ENCODE measurements at places on chromosomes 6 and 20.
A peak's percentile ranks its signal among the peaks of the same experiment; 100 is the strongest.

GRCh38 chr6:65719101-65719500 lies 12.1 kb upstream of the EYS start:
- DNase-seq: no peak

- no peak for DNase-seq
Observed at GRCh38 chr20:60694763-60695162, 557.3 kb upstream of the CDH4 start.

DNA sequence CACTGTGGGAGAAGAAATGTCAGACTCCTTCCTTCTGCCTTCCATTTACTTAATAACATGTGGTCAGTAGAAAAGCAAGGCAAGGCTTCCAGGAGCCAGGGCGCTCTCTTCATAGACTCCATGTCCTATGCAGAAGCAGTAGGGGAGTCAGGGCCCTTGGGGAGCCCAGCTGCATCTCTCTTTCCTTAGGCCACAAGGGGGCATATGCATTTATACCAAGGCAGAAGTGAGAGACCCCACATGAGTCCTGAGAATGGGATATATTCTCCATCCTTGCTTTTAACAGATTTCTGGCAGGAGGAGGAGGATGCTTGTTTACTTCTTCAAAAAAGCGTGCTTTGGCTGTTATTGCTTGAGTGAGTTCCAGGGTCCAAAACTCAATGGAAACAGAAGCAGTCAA lies 198.5 kb downstream of the HIVEP2 start:
- no peak for DNase-seq

- no peak for DNase-seq
Observed at GRCh38 chr20:15637546-15637945, 935.7 kb downstream of the KIF16B start.

DNA sequence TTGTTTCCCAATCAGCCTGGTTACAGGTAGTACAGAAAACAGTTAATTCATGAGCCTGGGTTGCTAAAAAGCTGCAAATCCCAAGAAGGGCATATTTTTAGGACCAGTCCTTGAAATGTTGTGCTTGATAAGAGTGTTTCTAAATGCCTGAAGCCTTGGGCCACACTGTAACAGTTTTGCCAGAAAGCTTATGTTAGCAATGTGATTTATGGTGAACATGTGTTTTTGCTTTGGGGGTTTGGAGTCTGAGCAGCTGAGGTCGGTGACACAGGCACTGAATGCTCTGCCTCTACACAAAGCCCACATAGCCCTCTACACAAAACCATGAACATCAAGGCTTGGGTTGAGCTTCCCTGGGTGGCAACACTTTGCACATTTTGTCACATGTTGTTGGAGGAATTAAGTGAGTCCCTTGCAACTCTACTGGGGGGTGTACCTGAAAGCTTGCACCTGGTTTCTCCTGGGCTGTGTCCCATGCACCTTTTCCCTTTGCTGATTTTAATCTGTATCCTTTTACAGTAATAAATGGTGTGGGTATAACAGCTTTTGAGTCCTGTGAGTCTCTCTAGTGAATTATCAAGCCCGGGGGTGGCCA lies 22.2 kb downstream of the AHI1 start:
- DNase-seq: no peak

DNA sequence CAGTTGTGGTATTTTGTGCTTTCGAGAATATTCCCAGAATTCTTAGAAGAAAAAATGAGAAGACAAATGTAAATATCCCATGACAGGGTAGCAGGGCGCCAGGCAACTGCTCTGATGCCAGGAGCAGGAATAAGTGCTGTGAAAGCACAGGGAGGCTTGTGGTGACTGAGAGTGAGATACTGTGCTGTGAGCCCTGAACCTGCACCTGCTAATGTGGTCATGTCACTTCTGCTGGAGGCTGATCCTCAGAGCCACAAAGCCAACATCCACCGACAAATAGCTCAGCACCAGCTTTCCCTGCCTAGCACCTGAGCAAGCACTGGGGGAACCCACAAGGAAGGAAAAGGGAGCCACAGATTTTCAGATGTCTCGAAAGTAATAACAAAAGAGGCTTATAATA lies 368.6 kb upstream of the CDH4 start:
- DNase-seq: no peak

DNA sequence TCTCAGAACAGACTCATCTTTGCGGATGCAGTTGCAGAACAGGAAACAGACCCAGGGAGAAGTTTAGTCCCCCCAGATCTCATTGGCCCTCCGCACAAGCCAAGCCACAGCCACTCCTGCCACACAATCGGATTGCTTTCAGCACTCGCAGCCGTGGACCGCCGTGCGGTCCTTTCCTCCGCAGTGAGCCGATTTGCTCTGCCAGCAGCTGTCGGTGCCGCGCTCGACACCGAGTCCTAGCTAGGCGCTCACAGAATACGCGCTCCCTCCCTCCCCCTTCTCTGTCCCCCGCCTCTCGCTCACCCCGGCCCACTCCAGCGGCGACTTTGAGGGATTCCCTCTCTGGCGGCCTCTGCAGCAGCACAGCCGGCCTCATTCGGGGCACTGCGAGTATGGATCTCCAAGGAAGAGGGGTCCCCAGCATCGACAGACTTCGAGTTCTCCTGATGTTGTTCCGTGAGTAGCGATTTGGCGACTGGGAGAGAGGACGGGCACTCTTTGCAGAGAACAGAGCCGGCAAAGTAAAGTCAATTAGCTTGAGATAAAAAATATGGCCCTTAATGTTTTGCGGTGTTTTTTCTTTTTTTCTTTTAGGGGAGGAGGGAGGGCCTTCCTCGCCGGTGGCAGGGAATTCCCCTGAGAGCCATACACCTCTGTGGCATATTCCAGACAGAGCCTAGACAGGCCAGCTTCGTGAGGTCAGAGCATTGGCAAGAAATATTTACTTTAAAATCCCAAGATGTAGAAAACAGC lies at the start of gene LAMP5:
TSS of gene LAMP5 (plus strand) at position 130 of the 753 bp plus-strand sequence. CDS start at position 393, 263 bp downstream.
- DNase-seq: peak; percentile 29

DNA sequence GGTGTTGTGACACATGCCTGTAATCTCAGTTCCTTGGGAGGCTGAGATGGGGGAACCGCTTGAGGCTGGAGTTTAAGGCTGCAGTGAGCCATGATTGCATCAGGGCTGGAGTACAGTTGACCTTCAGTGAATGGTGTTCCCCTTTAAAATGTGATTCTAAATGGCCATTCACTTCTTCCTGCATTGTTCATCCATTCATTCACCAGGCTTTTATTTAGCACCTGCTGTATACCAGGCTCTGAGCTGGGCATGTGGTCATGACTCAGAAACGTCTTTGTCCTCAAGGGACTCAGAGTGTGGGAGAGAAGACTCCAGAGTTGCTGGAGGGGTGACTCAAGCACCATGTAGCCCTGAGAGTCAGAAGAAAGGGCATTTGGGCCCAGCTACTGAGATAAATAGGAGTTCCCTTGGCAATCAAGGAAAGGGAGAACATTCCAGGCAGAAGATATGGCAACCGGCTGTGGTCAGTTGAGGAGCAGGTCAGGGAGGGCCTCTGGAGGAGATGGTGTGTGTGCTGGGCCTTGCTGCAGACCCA lies 101.1 kb downstream of the DLGAP4 start:
- no peak for DNase-seq

- no peak for DNase-seq
Observed at GRCh38 chr20:64131406-64131805, 24.0 kb upstream of the NPBWR2 start.

GRCh38 chr6:157741948-157742556 lies 81.0 kb upstream of the SNX9 start:
- DNase-seq: no peak

- no peak for DNase-seq
Observed at GRCh38 chr6:25250878-25251277, 28.3 kb upstream of the CARMIL1 start.

DNA sequence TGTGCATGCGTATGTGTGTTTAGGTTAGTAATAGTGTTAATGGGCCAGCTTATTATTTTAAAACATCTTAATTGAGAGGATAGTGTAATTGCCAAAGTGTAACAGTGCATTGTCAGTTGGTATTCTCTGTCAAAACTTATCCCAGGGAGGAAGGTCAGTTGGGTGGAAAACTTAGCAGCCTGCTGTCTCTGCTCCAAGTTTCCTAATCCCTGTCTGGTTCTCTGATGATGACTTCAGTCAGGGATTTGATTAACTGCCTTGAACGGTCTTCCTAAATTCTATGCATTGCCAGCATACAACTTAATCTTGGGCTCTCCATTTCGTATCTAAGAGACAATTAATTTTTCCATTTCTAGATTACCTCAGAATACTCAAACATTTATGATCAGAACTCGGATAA lies 51.1 kb downstream of the L3MBTL3 start:
- DNase-seq: no peak

- DNase-seq: no peak
Observed at GRCh38 chr6:1296542-1296941, 15.4 kb upstream of the FOXQ1 start.

GRCh38 chr6:118752803-118753202 lies 101.4 kb upstream of the CEP85L start:
- no peak for DNase-seq

DNA sequence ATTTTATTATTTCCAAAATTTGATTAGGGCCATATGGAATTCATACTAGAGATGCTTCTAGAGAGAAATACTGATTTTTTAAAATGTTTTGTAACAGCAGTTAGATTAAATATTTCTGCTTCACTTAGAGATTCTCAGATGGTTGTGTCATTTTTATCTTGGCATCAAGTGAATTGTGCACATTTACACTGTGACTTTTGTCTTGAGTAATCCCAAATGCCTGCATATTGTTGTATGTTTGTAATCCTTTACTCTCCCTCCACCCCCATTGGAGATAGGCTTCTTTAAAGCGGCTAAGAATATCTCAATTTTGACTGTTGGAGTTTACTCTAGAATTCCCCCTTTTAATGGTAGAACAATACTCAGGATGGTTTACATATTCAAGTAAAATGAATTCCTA lies 19.0 kb downstream of the STX16 start:
- DNase-seq: no peak

- no peak for DNase-seq
Observed at GRCh38 chr6:490251-491037, 98.9 kb downstream of the IRF4 start.

DNA sequence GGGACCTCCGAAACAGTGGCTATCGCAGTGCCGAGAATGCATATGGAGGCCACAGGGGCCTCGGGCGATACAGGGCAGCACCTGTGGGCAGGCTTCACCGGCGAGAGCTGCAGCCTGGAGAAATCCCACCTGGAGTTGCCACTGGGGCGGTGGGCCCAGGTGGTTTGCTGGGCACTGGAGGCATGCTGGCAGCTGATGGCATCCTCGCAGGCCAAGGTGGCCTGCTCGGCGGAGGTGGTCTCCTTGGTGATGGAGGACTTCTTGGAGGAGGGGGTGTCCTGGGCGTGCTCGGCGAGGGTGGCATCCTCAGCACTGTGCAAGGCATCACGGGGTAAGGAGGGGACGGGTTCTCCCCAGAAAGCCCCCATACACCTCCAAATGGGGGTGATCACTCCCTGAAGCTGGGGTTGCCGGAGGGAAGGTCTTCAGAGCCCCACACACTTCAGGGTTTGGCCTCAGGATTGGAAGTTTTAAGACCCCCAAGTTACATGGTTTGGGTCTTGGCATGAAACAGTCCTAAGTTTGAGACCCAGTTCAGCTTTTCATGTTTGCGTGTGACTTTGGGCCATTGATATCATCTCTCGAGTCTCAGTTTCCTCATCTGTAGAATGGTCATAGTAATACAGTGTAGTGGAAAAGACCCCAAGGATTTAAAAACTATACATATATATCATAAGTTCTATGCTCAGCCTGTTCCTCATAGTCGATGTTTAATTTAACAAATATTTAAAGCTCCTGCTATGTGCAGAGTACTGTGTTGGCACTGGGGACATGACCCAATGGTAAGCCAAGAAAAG lies 4.3 kb downstream of the BPIFB4 start:
- DNase-seq: no peak

- no peak for DNase-seq
Observed at GRCh38 chr6:15250187-15251168, 4.6 kb downstream of the JARID2 start.

DNA sequence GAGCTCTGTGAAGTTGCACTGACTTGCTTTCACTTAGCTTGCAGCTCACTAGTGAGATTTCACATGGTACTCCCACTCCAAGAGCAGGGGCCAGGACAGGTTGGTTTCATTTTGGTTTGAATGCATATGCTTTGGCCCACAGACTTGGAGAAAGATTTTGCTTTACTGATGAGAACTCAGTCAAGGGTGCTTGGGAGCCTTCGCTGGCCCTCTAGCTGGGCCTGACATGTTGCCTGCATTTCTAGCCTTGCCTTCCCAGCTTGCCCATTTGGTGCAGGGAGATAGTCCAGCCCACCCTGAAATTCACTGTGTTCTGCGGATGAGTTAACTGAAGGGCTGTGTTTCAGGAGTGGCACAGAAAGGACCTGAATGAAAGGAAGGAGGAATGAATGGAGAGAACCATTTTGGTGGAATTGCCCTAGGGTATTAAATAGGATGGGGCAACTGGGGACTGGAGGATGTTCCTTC lies 1.9 kb downstream of the SGK1 start:
- DNase-seq: peak; percentile 44

- DNase-seq: no peak
Observed at GRCh38 chr6:90028995-90029635, 134.8 kb downstream of the GJA10 start.

All from C1 segment of cervical spinal cord (tissue), 14 donors.